ENCODE measurements at places on chromosomes 6 and 20.

GRCh38 chr6:44925100-44925739 lies 402.9 kb upstream of the RUNX2 start:
- no peak for DNase-seq

- DNase-seq, result no peak
Measured at GRCh38 chr6:167840160-167840525, 13.4 kb downstream of the AFDN start.

DNA sequence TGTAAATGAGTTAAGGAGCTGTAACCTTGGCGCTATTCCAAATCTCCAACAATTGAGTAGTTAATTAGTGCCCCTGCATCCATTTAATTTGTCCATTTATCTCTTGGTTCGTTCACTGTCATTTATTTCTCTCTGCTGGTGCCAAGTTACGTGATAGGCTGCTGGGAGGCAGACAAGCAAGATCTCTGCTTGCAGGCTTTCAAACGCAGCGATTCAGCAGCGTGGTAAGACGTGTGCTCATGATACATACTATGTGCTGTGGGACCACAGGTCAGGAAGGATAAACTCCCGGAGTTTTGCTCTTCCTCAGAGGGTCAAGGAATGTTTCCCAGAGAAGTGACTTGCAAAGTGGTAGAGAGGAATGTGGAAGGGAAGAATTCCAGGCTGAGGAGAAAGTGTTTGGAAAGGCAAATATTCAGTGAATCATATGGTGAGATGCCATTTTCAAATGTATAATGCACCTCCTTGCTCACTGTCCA lies 46.4 kb downstream of the UTRN start:
- DNase-seq, result no peak

DNA sequence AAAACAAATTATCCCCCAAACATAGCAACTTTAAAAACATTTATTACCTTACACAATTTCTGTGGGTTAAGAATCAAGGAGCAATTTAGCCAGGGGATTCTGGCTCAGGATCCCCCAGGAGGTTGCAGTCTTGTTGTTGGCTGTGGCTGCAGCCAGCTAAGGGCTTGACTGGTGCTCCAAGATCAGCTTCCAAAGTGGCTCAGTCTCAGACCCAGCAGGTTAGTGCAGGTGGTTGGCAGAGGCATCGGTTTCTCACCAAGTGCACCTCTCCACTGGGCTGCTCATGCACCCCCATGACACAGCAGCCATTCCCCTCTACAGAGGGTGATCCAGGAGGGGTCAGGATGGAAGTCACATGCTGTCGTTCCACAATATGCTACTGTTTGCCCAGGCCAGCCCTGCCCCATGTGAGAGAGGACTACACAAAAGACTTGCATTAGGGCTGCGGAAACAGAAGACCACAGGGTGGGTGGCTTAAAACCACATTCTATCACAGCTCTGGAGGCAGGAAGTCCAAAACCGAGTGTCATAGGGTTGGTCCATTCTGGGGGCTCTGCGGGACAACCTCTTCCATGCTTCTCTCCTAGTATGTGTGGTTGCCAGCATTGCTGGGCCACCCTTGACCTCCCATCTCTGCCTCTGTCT lies 125.8 kb downstream of the C6orf118 start:
- DNase-seq, result no peak

DNA sequence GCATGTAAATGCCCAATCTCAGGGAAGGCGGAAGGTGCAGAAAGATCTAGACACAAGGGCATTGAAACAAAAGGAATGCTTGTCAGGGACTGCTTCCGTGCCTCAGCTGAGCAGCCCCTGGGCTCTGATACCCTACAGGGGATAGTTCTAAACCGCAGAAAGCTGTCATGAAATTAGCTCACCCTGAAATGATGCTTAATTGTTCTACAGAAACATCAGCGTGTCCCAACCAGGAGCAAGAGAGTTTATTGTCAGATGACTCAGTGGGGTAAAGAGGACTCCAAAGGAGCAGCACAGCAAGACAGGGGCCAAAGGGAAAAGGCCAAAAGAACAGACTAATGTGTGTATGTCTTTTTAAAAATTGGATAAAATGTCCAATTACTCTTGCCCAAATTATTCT lies 258.4 kb upstream of the JARID2 start:
- no peak for DNase-seq

DNA sequence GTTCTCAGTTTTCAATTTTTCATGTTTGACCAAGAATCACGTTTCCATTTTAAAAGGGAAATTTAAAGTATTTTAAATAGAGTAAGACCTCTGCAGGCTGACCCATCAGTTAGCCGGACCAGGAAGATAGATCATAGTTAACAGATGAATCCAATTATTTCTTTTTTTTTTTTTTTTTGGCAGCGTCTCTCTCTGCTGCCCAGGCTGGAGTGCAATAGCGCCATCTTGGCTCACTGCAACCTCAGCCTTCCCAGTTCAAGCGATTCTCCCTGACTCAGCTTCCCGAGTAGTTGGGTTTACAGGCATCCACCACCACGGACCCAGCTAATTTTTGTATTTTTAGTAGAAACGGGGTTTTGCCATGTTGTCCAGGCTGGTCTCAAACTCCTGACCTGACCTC lies 256.7 kb upstream of the CNR1 start:
- DNase-seq, result no peak

DNA sequence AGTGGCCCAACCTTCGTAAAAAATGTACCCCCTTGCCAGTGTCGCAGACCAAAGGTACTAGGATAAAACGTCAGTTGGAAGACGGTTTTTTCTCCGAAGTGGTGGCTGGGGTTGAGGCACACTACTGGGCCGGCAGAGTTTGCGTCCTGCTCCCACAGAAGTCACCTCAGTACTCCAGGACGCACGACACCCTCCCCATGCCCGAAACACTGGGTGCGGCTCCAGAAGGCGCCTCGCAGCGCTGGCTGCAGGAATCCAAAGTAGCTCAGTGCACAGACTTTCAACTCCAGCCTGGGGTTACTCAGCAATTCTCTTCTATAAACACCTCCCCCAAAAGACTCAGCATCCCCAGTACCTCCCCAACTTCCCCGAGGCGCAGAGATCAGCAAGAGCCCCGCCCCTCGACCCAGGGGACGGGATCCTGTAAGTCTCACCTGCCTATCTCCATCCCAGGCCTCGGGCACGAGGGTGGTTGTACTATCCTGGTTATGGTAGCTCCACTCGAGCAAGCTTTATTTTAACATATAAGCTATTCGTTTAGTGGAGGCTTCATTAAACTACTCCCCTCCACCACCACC lies 88.2 kb downstream of the ZFP64 start:
- no peak for DNase-seq

GRCh38 chr6:20604159-20604558 lies 69.9 kb downstream of the CDKAL1 start:
- DNase-seq, result no peak

- DNase-seq, result no peak
Measured at GRCh38 chr6:53202052-53202451, 53.4 kb upstream of the GCM1 start.

- no peak for DNase-seq
Measured at GRCh38 chr6:76518443-76518842, 446.0 kb upstream of the IMPG1 start.

- DNase-seq, result no peak
Measured at GRCh38 chr20:21288587-21289370, 14.4 kb upstream of the XRN2 start.

- no peak for DNase-seq
Measured at GRCh38 chr6:44522871-44523270, 135.4 kb downstream of the CDC5L start.

GRCh38 chr6:38172739-38173410 lies 353.3 kb downstream of the ZFAND3 start:
- DNase-seq, result no peak

- peak; percentile 21 for DNase-seq
Measured at GRCh38 chr6:166989427-166990032, 9.7 kb upstream of the CEP43 start.

DNA sequence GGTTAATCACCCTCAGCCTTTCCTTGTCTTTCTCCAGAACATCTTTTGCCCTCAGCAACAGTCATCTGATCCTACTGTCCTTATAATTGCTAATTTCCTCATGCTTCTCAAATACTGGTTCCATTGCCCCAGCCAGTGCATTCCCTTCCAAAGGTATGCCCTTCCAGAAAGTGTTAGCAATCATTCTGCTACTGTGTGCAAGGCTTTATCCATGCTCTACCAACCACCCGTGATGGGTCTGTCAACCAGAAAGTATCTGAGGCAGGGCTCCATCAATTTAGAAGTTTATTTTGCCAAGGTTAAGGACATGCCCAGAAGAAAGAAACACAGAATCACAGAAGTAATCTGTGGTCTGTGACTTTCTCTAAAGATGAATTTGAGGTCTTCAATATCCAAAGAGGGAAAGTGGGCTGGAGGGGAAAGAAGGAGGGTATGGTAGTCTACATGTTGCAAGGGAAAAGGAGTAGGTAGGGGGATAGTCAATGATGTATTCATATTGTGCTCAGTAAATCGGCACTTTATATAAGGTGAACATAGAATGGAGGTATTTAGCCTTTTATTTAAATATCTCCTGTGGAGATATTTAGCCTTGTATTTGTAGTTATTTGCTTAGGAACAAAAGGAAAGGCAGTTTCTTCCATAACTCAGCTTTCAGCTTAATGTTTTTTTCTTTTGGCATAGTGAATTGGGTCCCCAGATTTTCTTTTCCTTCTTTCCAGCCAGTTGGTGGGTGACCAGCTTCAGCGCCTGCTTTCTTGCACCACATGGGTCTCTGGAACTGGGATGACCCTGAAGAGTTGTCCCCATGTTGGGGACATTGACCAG lies 35.2 kb upstream of the PAQR8 start:
- no peak for DNase-seq

- DNase-seq, result no peak
Measured at GRCh38 chr6:154732538-154733182, 556 bp upstream of the SCAF8 start.

- no peak for DNase-seq
Measured at GRCh38 chr6:46967826-46968349, 46.1 kb upstream of the ADGRF5 start.

- no peak for DNase-seq
Measured at GRCh38 chr6:114274836-114275235, 68.0 kb downstream of the HS3ST5 start.

DNA sequence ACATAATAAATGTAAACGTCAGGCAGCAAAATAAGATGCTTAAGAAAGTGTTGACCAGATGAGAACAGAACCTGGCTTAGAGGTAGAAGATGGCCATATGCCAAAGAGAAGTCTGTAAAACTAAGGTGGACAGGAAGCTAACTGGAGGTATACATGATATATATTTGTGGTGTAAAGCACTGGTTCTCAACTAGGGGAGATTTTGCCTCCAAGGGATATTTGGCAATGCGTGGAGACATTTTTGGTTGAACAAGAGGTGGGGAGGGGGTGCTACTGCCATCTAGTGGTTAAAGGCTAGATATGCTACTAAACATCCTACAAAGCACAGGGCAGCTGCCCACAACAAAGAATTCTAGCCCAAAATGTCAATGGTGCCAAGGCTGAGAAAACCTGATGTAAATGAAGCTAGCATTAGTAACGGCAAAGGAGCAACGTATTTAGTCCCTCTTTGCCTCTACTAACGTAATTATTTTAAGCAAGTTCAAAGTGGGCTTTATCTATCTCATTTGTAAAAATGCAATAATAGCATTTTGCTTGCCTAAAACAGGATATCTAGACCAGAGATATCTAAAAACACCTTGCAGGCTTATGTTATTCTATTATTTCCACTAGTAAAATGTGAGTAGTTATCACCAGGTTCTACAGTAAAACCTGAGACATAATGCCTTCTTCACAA lies 182.6 kb downstream of the RNGTT start:
- peak; percentile 4 for DNase-seq

DNA sequence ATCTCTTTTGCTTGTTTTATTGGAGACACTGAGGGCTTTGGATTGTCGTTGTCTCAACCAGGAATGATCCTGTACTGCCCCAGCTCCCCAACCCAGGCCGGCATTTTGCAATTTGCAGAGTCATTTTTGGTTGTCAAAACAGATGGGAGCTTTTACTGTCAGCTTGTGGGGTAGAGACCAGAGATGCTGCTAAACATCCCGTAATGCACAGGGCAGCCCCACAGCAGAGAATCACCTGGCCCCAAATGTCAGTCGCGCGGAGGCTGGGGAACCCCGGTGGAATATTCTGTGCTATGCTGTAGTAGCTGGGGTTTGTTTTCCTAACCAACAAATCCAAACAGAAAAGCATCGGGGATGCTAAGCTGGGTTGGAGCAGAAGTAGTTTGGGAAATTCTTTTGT lies 99.7 kb downstream of the TSHZ2 start:
- DNase-seq, result no peak

GRCh38 chr20:1334761-1335160 lies 5.8 kb upstream of the SDCBP2 start:
- DNase-seq, result no peak

DNA sequence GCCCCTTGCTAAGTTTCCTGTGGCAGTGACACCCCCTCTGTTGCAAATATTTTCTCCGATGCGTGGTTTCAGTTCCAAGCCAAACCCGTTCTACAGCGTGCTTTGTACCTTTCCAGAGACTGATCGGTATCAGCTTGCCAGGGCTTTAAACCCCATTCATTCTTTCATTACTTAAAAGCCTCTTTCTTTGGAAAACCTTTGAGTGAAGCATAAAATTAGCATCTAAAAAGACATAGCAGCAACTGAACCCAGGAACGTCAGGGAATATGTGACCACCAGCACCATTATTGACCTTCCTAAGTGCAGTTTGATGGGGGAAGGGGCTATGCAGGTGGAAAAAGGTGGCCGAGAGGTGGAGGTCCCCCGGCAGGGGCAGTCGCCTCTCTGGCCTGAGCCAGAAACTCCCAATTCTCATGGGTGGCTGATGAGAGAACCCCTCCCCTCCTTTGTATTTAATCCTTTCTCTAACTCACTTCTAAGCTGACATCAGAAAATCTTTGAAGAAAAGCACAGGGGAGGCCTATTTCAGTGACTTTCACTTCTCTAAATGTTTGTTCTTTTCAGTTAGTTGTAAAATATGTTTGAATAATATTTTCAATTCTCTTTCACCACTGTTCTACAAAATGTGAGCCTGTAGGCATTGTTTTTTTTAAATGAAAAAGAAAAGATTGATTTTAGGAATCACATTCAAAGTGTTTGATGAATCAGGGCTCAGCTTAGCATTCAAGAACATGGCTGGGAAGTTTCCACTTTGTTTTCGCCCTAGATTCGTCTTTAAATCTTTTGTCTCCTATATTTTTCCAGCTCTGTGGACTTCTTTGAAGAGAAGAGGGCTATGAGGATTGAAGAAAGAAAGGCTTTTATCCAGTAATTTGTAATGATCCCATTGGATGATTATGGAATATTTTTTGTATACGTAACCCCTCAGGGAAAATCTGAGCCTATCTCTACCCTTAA lies 89.2 kb downstream of the RSPH3 start:
- no peak for DNase-seq

- no peak for DNase-seq
Measured at GRCh38 chr6:65545920-65546319, 161.1 kb downstream of the EYS start.

GRCh38 chr20:48669946-48670605 lies 157.7 kb downstream of the PREX1 start:
- DNase-seq, result no peak

DNA sequence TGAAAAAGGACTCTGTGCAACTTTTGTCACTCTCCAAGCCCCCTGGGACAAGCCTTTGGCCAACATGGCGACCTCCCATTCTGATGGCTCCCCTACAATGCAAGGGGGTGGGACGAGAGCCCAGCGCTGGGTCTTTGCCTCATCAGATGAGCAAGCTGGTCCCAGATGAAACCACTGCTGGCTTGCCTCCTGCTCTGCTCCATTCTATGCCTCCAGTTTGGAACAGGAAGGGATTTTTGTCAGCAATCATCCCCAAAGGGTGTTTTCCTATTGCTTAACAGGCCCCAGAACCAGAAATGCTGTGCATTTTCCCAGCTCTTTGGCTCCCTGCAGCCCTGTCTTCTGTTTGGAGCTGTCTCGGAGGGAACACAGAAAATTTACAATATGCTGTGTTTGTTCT lies 412.7 kb downstream of the MAFB start:
- no peak for DNase-seq

All from stimulated activated CD8-positive, alpha-beta memory T cell treated with anti-CD3 and anti-CD28 coated beads, Interleukin-4, amount 100 ng/mL, for 4 hours (primary cell).